ENCODE measurements at places on chromosomes 16 and 17.

GRCh38 chr16:79171931-79172705 lies 428.4 kb downstream of the MAF start:
- DNase-seq = peak; percentile 1

GRCh38 chr16:82091241-82091640 lies 56.2 kb downstream of the HSD17B2 start:
- DNase-seq = no peak

- no peak for DNase-seq
Observed at GRCh38 chr17:73156887-73157520, 7.8 kb upstream of the SSTR2 start.

DNA sequence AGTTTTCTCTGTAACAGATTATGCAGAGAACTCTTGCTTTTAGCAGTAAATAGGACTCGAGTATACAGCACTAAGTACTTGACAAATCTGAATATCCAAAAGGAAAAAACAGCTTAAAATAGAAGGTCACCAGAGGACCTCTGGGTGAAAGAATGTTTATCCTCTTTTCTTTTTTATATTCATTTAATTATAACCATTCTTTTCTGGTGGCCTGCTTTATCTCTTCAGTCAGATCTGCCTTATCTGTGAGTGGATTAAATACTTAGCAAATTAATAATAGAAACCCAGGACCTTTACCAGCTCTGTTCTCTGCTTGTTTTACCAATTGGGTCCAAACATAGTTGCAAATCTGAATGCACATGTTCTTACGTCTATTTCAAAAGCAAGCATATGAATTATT lies 8.6 kb downstream of the DGKE start:
- no peak for DNase-seq

DNA sequence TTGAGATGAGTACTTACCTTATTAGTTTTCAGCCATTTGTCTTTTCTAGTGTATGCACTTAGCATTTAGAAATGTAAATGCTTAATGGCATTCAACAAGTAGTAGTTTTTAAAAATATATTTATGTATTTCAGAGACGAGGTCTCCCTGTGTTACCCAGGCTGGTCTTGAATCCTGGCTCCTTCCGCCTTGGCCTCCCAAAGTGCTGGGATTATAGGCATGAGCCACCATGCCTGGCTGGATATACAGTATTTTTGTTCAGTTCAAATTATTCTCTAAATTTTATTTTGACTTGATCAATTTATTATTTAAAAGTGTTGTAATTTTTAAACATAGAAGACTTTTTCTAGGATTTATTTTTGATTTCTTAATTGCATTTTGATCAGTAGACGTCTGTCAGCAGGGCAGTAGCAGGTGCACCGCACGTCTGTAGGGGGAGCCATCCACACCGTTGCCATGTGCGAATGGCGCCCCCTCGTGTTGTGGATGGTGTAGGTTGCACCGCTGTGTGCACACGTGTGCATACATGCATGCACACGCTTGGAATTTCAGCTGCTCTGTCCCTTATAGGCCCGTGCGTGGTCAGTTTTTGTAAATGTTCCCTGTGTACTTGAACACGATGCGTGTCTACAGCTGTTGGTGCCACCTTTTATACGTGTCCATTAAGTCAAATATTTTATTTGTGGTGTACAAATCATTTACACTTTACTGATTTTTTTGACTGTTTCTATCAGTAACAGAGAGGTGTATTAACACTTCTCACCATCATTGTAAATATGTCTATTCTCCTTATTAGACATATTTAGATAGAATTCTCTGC lies 30.6 kb downstream of the RPTOR start:
- peak; percentile 75 for DNase-seq

GRCh38 chr16:75070012-75070841 lies 46.4 kb downstream of the LDHD start:
- DNase-seq = no peak

DNA sequence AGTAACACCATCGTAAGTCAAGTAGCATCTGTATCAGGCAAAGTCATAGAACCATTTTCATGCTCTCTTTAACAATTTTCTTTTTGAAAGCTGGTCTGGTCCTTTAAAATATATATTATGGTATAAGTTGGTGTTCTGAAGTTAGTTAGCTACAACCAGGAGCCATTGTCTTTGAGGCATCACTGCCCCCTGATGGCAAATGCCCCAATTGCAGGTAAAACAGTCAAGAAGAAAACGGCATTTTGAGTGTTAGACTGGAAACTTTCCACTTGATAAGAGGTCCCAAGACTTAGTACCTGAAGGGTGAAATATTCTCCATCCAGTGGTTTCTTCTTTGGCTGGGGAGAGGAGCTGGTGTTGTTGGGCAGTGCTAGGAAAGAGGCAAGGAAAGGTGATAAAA lies 14.1 kb downstream of the TP53 start:
- no peak for DNase-seq

DNA sequence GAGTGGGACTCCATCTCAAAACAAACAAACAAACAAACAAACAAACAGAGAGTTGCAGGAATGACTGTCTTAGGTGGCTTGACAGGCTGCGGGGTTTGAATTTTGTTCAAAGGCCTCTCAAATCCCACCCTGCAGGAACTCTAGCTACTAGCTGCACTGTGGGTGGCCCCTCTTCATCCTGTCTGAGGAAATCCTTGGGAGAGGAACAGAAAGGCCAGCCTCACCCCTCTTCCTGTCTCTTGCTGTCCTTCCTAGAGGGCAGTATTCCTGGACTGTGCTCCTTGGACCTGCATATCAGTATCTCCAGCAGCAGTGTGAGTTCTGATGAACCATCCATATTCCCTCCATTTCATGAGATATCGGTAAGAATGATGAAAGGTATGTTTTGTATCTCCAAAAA lies 2.0 kb upstream of the CCDC92B start:
- no peak for DNase-seq

GRCh38 chr17:49580981-49581647 lies 5.4 kb downstream of the NXPH3 start:
- no peak for DNase-seq

Data from NCI-H1048 (cell line).